KBM-7 (cell line): ENCODE measurements at places on chromosomes 4 and X.

- no peak for DNase-seq
Observed at GRCh38 chrX:53656845-53657244, 29.7 kb downstream of the HUWE1 start.

DNA sequence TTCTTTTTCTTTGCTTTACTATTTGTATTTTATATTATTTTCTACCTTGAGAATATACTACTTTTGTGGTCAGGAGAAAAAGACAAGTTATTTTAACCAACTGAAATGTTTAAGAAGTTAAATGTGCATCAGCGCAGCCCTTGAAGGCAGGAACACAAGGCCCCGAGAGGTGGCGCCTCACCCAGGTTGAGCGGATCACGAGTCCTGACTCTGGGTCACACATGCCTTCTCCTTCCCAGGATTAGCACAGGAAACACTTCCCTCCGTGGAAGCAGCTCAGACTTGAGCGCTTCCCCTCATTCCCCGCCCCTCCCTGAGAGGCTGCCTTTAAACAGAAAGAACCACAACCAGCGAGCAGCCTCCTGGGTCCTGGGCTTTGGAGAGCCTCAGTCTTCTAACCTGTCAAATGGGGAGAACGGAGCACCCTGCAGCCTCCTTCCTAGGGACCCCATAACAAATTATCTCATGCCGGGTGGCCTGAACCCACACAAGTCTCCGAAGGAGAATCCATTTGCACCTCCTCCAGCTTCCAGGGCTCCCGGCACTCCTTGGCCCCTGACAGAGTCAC, 217.6 kb downstream of the AFAP1 start:
- peak; percentile 4 for DNase-seq

GRCh38 chr4:87601361-87601760, 7.0 kb upstream of the DSPP start:
- DNase-seq, result no peak

DNA sequence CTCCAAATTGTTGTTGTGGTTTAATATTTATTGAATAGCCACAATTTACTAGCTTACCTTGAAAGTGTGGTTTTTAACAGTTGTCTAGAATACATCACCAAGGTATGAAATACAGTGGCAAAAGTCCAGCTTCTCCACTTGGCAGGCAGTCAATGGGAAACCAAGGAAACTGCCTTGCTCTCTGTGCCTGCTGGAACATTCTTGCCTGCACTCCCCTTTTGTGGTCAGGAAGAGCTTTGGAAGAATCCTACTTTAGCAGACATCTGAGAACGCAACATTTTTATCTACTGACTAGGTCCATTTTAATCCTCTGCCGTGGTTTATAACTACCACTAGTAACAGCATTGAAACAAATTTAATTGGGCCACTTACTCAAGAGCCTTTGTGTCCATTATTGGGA, 64.5 kb downstream of the TENM3 start:
- DNase-seq, result no peak

- no peak for DNase-seq
Observed at GRCh38 chr4:55744369-55744768, 75.2 kb upstream of the EXOC1L start.

- DNase-seq, result no peak
Observed at GRCh38 chr4:163550869-163551267, 56.4 kb downstream of the TMA16 start.

DNA sequence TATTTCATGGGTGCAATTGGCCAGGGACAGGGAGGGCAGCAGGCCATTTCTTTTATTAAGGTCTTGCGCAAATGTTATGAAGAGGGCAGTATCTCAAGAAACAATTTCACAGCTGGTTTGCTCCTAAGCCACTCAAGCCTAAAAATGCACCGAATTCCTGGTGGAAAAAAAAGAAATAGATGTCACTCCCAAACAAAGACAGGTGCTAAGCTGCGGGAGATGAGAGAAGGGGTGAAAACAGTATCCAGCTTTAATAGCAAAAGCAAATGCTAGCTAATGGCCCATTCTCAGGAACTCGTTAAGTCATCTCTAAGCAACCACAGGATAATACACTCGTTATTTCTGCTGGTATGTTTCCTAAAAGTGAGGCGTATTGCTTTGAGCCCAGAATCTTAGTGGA, 116.4 kb downstream of the ARX start:
- DNase-seq, result no peak

DNA sequence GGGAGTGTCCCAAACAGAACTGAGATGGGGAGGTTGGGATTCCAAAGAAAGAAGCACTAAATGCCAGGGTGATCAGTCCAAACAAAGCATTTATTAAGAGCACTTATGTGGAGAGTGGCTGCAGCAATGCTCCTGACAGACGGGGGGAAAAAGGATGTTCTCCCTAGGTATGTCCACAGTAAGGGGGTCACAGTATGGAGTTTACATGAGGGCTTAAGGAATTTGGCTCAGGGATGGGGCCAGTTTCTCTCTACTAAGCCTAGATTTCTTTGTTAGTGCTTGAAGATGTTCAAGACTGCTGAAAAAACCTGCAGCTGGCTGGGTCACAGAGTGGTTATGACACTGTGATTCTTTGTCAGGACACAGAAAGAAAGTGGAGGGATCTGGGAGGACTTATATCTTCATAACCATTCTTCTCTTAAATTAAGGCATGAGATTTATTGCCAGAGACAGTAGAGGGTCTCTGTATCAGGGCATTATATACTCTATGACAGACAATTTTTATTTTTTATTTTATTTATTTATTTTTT, 1468.0 kb downstream of the C4orf33 start:
- DNase-seq, result no peak

DNA sequence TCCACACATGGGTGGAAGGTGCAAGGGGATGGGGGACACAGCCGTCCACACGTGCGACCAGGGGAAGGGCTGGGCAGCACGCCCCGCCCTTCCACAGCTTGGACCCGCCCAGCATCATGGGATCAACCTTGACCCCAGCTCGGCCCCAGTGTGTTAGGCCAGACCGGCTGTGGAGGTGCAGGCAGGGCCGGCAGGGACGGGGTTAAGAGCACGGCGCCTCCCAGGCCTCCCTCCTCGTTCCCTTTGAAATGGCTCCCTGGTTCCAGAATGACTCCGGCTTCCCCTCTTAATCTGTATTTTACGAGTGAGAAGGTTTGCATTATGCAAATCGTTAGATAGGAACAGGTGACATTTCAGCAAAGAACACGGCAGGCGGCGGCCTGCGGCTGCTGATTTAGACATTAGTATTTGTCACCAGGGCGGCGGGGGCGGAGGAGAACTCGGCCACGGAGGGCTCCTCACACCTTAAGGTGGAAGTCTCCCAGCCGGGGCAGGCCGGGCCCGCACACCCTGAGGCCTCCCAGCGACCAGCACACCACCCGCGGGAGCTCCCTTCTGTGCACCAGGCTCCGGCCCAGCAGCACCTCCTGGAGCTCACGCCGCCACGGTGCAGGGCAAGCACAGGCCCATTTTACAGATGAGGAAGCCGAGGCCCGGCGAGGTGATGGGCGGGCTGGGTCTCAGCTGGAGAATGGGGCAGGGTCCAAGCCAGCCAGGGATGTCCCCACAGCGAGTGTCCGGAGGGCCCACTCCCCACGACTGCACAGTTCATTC, 116.1 kb downstream of the FAM53A start:
- no peak for DNase-seq

- DNase-seq, result no peak
Observed at GRCh38 chr4:176538217-176538925, 218.6 kb downstream of the SPCS3 start.

DNA sequence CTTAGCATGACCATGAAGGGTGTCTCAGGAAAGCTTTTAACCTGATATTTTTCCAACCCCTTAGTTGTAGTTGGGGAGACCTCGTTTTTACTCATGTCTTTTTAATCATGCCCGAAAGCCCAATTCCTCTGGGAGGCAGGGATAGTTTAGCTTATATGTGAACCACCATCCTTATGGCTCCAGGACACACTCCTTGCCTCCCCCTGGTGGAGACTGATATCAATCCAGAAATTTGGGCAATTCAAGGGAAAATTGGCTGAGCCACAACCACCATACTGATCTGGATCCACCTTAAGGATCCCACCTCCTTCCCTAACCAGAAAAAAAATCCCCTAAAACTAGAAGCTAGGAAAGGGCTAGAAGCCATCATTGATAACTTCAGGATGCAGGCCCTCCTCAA, 13.4 kb upstream of the COL25A1 start:
- DNase-seq, result no peak

GRCh38 chr4:148207068-148207467, 235.1 kb downstream of the NR3C2 start:
- no peak for DNase-seq

- DNase-seq, result no peak
Observed at GRCh38 chr4:19888587-19888986, 363.1 kb upstream of the SLIT2 start.

DNA sequence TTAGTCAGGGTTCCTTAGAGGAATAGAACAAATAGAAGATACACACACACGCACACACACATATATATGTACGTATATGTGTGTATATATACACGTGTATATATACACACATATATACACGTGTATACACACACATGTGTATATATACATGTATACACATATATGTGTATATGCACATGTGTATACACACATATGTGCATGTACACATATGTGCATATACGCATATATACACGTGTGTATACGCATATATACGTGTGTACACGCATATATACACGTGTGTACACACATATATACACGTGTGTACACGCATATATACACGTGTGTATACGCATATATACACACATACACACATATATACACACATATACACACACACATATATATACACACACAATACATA, 41.5 kb downstream of the ASMT start:
- DNase-seq, result no peak

DNA sequence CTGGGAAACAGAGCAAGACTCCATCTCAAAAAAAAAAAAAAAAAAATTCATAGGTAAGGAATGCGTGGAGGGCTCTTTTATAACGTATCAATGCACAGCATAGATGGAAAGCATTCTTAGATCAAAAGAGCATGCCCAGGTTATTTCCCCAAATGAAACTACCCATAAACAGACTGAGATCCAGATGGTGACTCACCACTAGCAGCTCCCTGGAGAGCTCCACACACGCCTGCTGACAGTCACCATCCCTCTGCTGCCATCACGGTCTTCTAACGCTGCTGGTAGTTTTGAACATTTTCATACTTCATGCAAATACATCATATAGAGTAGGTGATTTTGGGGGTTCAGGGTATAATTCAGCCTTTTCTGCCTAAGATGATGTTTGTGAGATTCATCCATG, 136.9 kb downstream of the ASMT start:
- DNase-seq, result no peak

DNA sequence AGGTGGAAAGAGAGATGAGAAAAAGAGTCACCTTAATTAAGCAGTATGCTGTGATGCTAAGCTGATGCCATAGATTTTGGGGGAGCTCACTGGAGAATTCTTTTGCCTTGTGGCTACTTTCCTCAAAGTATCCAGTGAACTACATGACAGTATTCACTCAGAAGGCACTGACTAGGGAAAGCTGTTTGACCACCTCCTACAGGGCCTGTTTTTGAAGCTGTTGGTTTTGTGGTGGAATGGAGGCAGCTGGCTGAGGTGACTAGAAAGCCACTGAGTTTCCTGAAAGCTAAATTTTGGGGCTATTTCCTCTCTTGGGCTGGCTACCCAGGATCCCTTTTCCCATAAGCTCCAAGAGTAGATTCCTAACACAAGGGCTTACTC, 124.8 kb upstream of the EOLA2 start:
- DNase-seq, result no peak

DNA sequence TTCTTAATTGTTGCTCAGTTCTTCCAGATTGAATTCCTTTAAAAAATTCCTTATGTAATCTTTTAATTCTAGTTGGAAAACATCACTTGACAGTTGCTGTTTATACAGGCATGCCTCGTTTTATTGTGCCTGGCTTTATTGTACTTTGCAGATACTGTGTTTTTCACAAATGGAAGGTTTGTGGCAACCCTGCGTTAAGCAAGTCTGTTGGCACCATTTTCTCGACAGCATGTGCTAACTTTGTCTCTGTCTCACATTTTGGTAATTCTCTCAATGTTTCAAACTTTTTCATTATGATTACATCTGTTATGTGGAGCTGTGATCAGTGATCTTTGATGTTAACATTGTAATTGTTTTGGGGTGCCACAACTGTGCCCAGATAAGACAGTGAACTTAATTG, 33.4 kb downstream of the ZCCHC12 start:
- DNase-seq, result no peak

DNA sequence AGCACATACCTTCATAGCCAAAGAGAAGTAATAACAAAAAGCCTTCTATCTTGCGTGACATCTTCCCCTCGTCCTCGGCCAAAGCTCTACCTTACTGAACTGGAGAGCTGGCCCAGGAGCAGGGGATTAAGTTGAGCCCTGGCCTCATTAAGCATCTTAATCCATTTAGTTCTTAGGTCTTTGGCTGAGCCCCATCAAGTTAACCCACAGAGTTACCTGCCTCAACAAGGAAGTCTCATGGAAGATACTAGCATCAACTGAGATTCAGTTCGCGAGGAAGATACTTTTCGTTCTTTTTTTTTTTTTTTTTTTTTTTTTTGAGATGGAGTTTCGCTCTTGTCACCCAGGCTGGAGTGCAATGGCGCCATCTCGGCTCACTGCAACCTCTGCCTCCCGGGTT, at the start of gene RS1:
Gene RS1 (minus strand): TSS at position 101 of the 400 bp plus-strand sequence. CDS start 40 bp downstream, at position 61.
- DNase-seq, result no peak
